ENCODE measurements at places on chromosomes 4 and X.
A peak's percentile ranks its signal among the peaks of the same experiment; 100 is the strongest.

- peak; percentile 72 for DNase-seq
These were observed 76.2 kb upstream of the S100G start for GRCh38 chrX:16573781-16574180.

- DNase-seq, result no peak
These were observed 117.6 kb downstream of the FGF16 start for GRCh38 chrX:77564823-77565222.

GRCh38 chr4:30537456-30537855 is 182.7 kb upstream of the PCDH7 start:
- DNase-seq, result peak; percentile 47

DNA sequence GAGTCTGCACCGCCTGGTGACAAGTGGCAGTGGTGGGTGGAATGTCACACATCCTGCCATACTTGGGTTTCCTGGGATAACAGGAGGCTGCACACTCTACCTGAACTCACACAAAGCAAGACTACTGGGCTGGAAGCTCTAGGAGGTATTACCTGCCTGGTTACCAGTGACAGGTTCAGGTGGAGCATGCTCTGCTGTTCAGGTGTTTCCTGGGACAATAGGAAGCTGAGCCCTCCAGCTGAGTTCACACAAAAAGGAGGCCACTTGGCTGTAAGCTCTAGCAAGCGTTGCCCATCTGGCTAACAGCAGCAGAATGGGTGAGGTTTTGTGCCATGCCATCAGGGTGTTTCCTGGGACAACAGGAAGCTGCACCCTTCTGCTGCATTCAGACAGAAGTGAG is 17.4 kb upstream of the UGT2B7 start:
- DNase-seq, result no peak

GRCh38 chr4:120445186-120445585 is 378.5 kb upstream of the MAD2L1 start:
- DNase-seq, result no peak

DNA sequence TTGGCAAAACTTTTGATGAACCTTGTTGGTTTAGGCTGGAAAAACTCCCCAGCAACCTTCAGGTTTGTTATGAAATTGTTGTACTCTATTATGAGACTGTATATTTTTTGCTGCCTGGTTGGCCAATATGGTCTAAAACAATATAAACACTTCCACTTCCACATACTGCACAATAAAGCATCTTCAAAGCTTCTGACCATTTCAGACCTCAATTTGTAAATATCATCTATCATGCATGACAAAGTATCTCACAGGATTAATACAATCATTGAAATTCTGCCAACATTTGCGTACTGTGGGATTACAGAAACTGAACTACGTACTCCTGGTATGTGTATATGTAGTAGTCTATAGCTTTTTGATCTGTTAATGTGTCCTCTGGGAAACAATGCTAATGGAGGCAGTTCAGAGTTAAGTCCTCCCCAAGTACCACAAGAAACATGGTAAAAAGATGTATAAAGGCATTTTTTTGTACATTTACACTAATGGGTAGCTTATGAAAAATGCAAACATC is 40.4 kb downstream of the GPC4 start:
- no peak for DNase-seq

DNA sequence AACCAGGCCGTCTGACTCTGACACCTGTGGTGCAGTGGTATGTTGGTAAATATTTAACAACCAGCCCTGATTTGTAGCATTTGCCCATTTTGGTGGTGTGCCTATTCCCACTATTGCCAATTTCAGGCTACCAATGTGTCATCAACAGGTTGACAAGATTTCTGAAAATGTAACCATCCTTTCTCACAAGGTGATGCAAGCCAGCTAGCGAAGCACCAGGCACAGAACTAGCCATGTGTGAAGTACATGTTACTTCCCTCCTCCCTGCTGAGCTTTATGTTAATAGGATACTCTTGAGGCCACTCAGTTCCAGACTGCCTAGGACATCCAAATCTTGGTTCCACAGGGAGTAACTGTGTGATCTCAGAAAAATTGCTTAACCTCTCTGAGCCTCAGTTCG is 7.2 kb upstream of the MAMLD1 start:
- no peak for DNase-seq

DNA sequence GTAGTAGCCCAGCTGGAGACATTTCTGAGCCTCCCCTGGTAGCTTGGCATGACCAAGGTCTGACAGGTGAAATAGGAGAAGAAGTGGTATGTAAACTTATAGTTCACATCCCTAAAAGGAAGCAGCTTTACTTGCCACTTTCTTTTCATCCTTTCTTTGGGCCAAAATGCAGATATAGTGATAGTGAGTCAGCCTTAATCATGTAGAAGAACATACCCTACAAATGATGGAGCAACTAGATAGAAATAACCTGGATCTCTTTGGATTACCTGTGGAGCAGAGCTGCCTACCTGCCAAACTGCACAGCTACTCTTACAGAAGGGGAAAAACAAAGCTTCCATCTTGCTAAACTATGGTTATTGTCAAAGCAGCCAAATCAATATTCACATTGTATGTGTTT is 106.7 kb upstream of the LCORL start:
- DNase-seq, result no peak

DNA sequence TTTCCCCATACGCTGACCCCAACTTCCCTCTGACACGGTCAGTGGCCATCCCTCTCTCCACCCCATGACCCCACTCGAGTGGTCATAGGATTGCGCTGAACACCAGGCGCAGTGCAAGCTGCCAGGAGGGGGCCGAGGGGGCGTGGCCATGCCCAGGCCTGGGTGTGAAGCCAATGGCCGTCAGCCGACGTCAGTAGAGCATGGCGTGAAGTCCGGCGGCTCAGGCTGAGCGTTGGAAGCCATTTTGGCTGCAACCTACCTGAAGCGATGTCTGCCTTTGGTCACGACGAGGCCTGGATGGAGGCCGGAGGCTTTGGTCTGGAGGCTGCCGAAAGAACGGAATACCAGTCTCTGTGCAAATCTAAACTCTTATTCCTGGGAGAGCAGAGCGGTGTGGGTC is at the start of gene RAB41:
TSS of gene RAB41 (plus strand) at position 222 of the 400 bp plus-strand sequence. CDS start at position 268, 46 bp downstream.
- DNase-seq, result no peak

- DNase-seq, result no peak
These were observed 46.4 kb downstream of the NAT8L start for GRCh38 chr4:2105559-2105958.

DNA sequence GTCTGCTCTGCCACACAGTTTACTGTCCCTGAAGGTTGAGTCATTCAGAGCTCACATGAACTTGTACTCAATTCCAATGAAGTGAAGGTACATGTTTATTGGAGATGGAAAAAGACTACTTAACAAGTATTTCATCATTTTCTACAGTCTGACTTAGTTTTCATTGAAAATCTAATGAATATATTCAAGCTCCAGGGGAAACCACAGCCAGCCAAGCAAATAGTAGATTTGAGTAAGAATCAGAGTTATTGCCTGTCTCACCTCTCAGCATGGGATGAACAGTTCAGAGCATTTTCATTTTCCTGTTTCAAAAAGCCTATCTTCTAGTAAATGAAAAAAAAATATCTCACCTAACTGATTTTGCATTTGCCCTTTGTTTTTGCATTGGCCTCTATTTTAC is 1249.4 kb upstream of the DIAPH2 start:
- no peak for DNase-seq

DNA sequence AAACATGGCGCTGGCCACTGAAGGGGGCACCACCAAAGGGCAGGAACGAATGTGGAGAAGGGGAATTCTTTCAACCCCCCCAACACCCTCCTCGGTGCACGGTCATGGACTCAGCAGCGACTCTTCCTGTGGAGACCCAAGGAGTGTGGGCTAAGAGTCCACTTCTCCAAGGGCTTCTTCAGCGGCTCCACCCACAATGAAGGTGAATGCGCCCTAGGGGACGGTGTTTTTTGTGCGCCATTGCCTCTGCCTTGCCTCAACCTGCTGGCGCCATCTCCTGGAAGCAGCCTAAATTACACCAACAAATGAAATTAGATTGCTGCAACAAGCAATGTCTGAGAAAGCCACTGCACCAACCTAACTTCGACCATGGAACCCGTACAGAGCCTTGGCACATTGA is 169.2 kb upstream of the MAGEB18 start:
- DNase-seq, result peak; percentile 29

GRCh38 chr4:164606478-164606877 is 147.5 kb upstream of the SMIM31 start:
- no peak for DNase-seq

DNA sequence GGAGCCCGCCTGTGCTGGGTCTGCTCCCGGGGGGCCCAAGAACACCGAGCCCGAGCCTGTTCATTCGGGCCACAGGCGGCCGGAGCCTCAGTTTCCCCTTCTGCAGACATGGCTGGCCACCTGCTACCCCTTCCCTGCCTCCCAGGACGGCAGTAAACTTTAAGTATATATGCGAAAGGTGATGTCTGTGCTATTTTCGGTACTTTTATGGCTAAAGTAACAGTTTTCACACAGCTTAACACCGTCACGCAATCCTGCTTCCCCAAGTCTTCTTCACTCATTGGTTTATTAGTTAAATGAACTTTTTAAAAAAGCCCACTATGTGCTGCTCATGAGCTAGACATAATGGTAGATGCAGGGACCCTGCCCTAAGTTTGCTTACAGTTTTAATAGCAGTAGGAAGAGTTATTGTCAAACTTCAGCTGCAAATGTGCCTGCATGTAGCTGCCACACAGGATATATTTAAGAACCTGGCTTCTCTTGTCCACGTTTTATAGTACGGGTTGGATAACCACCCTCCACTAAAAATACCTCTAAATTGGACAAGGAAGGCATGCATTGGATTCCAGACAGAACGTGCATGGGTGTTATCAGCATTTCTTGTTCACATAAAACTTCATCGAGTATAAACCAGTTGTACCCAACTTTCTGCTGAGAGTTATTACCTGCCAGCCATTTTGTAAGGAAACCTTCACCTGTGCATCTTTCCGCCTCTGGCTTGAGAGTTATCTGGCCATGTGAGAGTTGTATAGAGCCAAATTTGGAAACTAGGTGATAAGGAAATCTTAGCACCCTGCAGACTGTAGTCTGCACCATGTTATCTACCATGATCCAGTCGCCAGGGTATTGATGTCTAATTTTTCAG is 741 bp downstream of the ANAPC4 start:
- peak; percentile 5 for DNase-seq

DNA sequence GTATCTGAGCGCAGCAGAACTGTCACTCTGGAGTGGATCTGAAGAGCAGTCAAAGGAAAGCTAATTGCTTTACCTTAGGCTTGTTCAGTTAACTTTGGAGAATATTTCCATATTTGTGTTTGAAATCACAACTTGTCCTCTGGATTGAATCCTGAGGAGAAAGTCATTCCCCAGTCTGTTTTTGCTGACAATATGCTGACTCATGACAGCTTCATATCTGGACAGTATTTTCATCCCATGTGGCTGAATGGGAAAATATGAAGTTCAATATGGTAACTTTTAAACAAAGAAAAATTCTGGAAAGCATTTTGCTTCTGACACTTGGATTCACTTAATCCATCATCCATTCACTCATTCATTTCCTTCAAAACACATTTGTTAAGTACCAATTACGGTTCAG is 46.3 kb upstream of the MAGEC3 start:
- no peak for DNase-seq

DNA sequence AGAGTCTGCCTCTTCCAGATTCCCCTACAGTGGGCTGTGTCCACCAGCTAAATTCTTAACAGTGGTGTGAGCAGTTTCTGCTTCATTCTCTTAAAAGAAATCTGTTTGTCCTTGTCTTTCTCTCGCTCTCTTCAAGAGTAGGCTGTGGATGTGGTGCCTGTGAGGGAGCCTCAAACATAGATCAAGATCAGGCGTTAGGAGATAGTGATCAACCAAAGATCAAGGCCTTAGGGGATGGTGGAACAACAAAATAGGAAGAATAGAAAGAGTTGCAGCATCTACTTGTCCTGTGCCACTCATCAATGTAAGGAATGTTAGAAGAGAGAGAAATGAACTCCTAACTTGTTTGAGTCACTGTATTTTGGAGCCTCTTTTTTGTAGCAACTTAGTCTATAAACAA is 144.2 kb downstream of the AASDH start:
- DNase-seq, result no peak

GRCh38 chr4:35087218-35087617 is 1157.1 kb downstream of the ARAP2 start:
- DNase-seq, result no peak

DNA sequence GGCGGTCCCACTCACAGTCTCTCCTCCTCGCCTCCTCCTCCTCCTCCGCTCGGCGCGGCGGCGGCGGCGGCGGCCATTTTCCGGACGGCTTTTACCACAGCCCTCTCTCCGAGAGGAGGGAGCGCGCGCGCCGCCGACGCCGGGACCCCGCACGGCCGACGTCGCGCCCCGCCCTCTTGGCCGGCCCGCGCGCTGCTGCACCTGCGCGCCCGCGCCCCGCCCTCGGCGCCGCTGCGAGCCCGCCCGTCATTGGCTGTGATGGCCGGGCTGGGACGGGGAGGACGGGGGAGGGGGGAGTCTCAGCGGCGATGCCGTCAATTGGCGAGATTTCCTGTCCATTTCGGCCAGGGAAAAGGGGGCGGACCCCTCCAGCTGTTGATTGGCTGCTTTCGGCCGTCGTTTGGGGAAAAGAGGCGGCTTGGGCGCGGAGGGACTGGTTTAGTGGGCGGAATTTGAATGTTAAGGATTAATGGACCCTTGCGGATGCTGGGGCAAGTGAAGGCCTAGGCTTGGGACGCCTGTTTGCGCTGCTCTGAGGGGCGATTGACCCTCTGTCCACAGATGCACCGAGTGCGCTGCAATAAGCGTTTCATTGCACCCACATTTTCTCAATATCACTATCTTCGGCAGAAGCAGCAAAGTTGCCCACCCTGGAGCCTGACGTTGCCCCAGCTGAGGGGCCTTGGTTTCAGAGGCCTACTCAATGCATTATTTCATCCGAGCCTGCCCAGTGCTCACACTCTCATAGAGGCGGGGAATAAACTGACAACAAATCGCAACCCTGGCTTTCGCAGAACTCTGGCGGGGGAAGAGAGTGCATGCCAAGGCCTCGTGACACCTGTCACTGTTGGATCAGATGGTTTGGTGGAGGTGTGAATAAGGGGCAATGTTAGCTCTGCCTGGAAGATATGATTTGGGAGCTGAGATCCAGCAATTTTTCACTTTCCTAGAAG is at the start of gene MECP2:
TSS of gene MECP2 (minus strand) at position 129 of the 953 bp plus-strand sequence.
- DNase-seq, result peak; percentile 97

DNA sequence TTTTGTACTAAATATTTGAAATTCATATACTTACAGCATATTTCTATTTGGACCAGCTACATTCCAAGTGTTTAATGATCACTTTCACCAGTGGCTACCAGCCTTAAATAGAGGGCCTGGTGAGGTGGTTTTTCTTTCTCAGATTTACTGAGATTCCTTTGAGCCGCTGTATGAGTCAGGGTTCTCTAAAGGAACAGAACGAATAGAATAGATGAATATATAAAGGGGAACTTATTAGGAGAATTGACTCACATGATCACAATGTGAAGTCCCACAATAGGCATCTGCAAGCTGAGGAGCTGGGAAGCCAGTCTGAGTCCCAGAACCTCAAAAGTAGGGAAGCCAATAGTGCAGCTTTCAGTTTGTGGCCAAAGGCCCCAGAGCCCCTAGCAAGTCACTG is 146.2 kb upstream of the TLL1 start:
- DNase-seq, result no peak

All from GM03348 (cell line).